ENCODE measurements at places on chromosomes 3 and 15.

GRCh38 chr3:141218162-141218835, 13.3 kb upstream of the PXYLP1 start:
- no peak for DNase-seq

- no peak for DNase-seq
These were observed 69.3 kb upstream of the SMAD3 start for GRCh38 chr15:66996094-66996493.

DNA sequence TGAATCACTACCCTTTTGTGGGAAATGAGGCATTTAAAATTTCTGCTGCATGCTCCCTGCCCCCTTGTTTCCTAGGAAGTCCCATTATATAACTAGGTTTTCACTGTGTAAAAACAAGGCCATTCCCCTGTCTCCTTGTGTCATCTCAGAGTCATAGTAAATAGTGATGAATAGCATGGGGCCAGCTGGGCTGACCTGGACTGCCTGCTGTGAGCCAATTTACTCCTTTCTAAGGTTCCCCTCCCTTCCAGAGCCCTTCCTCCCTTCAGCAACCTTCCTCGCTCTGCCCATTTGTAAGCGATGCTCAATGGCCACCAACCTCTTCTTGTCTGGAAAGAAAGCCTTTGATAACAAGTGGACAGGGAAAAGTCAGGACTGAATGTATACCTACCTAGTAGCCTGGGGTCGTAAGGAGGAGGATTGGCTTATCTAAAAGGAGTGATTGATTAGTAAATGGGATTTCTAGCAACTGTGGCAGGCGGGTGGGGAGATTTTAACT, 11.7 kb downstream of the ITGA11 start:
- no peak for DNase-seq

- no peak for DNase-seq
These were observed 30.3 kb upstream of the C15orf39 start for GRCh38 chr15:75171408-75171807.

GRCh38 chr3:24460974-24461373, 33.7 kb downstream of the THRB start:
- DNase-seq: no peak

DNA sequence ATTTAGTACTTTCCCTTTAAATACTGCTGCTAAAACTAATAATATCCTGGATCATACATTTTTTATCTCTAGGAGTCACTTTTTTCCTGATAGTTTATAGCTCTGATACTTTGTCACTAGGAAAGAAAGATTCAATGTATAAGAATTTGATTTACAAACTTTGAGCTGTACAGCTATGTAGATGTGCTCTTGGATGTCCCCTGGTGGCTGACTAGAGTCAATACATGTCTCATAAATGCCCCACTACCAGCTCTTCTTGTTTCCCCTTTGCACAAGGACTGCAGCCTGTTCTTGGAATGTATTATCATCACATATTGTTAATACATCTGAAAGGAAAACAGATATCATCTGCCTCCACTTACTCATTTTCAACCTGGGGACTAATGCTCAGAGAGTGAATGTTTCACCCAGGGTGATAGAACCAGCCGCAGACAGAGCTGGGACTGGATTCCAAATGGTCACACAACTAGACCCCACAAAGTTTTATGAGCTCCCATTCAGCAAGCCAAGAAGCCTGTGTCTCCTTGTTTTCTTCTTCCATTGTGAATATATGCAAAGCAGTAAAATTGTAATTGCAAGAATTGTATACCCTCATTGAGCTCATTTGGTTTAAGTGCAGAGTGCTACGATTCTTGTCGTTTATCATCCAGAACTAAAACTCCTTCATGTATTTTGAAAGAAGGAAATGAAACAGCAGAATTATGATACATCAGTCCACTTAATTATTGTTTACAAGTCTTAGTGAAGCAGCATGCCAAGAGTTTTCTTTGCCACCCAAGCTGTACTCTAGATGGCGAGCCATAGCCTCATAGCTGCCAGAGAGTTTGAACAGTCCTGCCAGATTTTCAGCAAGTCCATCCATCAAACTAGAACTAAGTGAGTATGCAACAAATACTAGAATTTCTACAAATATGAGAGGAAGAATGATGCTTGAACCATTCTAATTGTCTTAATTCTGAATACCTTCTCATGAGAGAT, 261.6 kb upstream of the LMCD1 start:
- DNase-seq: no peak

DNA sequence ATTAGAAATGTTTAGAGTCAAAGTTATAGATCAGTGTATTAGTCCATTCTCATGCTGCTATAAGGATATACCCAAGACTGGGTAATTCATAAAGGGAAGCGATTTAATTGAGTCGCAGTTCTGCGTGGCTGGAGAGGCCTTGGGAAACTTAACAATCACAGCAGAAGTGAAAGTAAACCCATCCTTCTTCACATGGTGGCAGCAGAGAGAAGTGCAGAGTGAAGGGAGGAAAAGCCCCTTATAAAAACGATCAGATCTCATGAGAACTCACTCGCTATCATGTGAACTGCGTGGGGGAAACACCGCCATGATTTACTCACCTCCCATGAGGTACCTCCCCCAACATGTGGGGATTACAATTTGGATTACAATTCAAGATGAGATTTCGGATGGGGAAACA, 871.5 kb downstream of the DIPK2A start:
- no peak for DNase-seq

DNA sequence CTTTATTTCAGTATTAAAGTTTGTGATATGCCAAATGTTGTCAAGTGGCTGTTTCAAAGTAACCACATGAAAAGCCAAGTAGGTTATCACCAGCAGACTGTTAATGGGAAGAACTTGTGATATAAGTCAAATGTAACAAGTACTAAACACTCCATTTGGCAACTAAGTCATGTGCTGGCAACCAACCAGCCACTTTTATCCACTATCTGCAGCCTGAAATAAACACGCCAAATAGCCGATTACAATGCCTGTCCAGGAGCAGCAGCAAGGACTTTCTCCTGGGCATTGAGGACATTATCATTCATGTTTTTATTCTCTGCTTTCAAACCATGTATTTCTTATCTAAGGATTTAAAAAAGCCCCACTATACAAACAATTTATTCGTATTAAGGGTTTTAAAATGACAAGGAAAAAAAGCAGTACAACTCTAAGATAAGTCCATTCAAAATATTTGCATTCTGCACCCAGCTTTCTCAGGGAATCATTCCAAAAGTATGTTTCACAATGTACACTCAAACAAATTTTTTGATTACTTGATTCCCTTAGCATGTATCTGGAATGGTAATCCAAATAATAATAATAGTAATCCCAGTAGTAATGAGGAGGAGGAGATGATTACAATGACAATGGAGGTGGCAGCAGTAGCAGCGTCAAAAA, 448.6 kb downstream of the ERC2 start:
- DNase-seq: no peak

DNA sequence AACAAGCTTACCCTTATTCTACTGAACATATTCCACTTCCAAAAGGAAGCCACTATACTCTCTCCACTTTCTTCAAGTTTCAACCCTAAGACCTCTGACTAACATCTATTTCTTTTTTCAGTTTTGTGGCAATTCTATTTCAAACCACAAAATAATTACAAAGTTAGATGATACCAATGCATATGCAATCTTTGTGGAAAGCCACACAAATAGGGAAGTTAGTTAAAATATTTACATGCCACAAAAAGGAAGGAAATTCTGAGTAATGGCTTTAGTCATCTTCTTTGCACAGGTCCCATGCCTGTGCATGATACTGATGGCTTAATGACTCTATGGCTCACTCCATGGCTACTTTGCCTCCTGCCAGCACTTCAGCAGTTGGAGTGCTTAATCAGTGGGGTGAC, 57.0 kb upstream of the MCTP2 start:
- no peak for DNase-seq

- peak; percentile 96 for DNase-seq
These were observed at the start of gene ADAMTS17 for GRCh38 chr15:100341750-100342560. ADAMTS17 (minus strand) TSS chr15:100341975; CDS start chr15:100341899, 76 bp downstream.

DNA sequence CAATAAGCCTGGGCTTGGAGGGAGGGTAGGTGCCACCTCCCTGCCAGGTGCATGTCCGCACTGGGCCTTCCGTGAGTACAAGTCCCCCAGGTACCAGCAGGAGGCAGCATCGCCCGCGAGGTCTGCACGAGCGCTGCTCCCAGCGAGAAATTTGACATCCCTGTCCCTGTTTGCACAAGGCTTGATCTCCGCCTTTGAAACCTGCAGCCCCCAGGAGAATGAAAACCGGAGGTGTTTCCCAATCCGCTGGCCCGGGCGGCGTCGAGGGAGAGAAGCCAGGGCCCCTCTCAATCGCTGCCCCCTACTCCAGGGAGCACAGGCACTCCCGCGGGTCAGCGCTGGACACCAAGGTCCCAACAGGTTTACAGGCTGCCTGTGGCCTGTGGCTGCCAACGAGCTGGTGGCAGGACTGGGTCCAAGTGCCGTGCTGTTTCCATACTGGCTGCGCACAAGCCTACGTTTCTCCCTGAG, 961 bp downstream of the HAPLN3 start:
- peak; percentile 91 for DNase-seq
